Right renal pelvis (tissue), 4 donors: ENCODE measurements at places on chromosomes 5 and 9.

DNA sequence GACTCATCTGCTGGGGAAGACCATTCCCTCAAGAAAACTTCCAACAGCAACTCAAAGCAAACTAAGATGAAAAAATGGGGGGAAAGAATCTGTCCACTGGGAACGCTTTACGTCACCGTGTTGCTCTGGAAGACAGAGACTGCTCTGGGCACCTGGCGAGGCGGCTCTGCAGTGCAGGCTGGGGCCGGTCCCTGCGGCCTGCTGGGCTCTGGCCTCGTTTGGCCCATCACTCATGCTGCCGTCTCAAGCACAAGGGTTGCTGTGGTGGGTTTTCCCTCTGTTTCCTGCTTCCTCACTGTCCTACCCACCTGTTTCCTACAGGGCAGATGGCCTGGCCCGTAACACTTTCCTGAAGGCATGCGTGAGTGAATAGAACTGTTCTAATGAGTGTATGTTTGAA is 92.9 kb upstream of the OTULINL start:
- DNase-seq = no peak

- DNase-seq = no peak
Measured at GRCh38 chr5:126267438-126267837, 155.8 kb upstream of the GRAMD2B start.

GRCh38 chr5:168696611-168697010 is 117.4 kb upstream of the PANK3 start:
- no peak for DNase-seq

GRCh38 chr9:130145658-130146057 is 26.5 kb upstream of the NCS1 start:
- no peak for DNase-seq

- no peak for DNase-seq
Measured at GRCh38 chr5:58893551-58893950, 310.7 kb downstream of the RAB3C start.

DNA sequence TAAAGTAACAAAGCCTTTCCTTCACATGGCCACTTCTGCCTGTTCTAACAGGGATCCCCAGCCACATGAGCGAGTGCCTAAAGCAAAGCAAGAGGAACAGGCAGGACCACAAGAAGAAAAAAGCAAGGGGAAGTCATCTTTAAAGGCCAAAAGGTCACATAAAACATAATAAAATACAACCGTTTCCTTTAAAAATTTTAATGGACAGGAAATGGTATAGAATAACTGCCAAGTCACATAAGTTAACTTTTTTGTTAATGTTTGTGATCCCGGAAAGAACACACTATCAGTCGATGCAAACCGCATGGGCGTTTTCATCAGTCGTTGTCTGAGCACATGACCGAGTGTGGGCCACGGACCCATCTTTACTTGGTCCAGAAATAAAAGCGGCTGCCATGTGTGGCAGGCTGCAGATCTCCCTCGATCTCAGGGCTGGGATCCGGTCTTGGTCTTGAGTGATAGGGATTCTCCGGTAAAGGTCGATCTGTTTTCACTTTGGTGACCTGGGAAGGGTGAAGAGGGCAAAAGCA is 15.6 kb downstream of the NDUFA8 start:
- no peak for DNase-seq

GRCh38 chr5:170121321-170121720 is 15.6 kb downstream of the FOXI1 start:
- DNase-seq = no peak

DNA sequence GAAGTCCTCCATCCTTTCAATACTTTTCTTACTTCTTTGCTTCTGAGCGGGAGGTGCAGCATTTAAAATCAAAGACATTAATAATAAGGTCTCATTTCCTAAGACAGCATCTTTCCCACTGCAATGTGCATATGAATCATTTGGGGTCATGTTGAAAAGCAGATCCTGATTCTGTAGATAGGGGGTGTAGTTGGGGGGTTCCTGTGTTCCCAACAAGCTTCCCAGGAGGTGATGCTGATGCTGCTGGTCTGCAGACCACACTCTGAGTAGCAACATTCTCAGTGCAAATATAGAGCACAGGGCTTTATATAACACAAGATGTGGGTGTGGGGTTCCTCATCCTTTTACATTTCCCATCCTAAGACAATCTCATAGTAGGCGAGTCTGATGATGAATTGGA is 126.5 kb upstream of the PALM2AKAP2 start:
- DNase-seq = no peak

DNA sequence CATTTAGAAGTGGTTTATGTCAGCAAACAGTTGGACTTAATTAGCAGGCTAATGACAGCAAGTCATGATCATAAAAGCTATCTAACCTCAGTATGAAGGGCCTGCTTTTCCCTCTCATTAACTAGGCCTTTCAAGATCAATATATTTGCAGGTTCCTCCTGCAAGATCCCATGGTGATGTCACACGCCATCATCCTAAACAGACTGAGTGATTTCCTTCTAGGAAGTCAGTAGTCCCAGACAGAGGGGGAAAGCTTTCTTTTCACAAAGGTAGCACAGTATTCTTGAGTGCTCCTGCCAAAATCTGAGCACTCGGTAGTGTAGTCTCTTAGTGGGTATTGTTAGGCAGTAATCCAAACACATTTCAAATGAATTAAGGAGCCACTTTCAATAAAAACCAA is 52.5 kb downstream of the UIMC1 start:
- no peak for DNase-seq

DNA sequence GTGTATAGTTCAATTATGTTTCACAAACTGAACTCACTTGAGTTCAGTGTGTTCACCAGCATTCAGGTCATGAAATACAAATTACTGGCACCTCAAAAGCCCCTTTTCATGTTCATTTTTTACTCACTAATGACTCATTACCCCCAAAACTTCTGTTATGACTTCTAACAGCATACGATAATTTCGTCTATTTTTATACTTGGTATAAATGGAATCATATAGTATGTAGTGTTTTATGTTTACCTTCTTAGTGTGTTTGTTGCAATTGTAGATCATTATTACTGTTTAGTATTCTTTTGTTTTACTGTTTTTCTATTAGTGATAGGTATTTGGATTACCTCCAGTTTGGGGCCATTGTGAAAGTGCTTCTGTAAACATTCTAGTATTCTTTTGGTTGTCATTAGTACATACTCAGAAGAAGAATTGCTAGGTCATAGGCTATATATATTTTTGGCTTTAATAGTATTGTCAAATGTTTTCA is 33.4 kb downstream of the DDX4 start:
- no peak for DNase-seq

- DNase-seq = no peak
Measured at GRCh38 chr5:41722359-41722950, 147.8 kb downstream of the OXCT1 start.

- DNase-seq = no peak
Measured at GRCh38 chr9:93085676-93086075, 10.3 kb upstream of the CARD19 start.

DNA sequence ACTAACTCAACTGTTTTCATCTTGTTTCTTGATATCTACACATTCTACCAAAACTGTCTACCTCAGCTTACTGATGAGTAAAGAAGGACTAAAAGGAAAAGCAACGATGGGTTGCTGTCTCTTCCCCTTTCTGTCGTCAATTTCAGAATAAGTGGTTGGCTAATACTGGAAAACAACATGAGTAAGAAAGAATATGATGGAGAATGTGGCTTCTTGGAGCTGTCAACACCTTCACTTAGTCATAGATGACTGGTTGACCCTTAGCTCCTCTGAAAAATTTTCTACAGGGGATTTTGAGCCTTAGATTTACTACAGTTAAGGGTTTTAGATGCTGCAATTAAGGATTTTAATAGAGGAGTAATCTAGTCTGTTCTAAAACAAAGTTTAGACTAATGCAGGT is 797.9 kb downstream of the TLE4 start:
- DNase-seq = no peak

- no peak for DNase-seq
Measured at GRCh38 chr5:43386960-43387362, 25.2 kb downstream of the CCL28 start.

DNA sequence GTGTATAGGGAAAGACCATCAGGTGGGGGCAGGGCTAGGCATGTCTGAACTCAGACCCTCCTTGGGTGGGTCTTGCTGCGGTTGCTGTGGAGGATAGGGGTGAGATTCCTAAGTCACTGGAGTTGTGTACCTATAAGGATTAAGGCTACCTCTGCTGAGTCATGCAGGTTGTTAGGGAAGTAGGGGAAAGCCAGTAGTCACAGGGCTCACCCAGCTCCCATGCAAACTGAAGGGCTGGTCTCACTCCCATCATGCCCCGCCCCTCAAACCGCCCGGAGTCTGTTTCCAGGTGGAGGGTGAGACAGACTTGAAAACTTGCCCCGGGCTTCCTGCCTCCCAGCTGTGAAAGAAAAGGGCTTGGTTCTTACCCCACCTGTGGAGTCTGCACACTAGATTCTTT is 161.8 kb downstream of the CAVIN4 start:
- no peak for DNase-seq

DNA sequence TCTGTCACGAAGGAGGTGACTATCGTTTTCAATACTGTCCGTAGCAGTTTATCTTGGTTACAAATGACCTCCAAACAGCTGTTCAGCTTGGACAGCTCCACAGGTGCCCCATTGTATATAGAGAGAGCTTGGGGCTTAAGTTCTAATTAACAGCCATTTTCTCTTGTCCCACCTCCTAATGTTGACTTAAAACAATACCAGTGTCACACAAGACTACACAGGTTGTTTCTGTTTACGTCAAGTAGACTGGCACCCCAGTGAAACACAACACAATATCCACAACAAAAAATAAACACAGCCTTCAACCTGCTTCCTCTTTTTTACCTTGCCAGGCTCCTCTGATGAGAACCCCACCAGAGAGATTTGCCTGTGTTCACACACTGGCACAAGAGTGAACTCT is 39.8 kb upstream of the TLE1 start:
- DNase-seq = no peak

- DNase-seq = peak; percentile 58
Measured at GRCh38 chr5:144203750-144204596, 33.3 kb downstream of the KCTD16 start.

- no peak for DNase-seq
Measured at GRCh38 chr5:4116834-4117233, 521.2 kb downstream of the IRX1 start.

DNA sequence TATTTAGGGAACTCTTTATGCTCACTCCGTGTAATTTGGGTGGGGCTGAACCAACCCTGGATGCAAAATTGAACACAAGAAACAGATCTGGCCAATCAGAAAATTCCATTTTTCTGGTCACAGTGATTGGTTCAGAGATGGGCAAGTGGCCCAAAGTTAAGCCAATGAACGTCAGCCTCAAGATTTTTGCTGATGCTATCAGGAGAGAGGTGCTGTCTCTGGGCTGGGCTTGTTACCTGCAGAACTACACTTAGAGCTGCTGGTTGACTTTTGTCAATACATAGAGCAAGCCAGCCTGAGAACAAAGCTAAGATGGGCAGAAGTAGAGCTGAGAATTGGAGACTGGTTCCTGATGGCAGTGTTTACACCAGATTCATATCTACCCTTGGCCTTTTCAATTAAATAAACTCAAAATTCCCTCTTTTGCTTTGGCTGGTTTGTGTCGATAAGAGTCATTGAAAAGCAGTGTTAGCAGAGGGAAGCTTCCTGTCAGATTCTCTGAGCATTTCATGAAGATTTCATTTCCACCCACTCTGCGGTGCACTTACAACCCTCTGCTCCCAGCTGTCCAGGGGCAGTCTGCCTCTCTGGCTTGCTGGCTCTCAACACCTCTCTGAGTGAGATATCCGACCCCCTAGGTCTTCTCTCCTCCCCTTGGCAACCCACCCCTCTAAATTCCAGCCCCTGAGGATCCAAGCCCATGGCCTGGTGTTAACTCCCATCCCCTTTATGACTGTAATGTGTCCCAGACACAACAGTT is 64.5 kb upstream of the PPARGC1B start:
- no peak for DNase-seq
